ENCODE measurements at places on chromosomes 13 and 19.
A peak's percentile ranks its signal among the peaks of the same experiment; 100 is the strongest.

- DNase-seq: no peak
These were observed 412.7 kb downstream of the LMO7 start for GRCh38 chr13:76048675-76049375.

GRCh38 chr13:41271456-41272285 is 8.3 kb upstream of the MTRF1 start:
- no peak for DNase-seq

- DNase-seq: peak; percentile 37
These were observed 152.0 kb downstream of the NUFIP1 start for GRCh38 chr13:44837250-44837649.

DNA sequence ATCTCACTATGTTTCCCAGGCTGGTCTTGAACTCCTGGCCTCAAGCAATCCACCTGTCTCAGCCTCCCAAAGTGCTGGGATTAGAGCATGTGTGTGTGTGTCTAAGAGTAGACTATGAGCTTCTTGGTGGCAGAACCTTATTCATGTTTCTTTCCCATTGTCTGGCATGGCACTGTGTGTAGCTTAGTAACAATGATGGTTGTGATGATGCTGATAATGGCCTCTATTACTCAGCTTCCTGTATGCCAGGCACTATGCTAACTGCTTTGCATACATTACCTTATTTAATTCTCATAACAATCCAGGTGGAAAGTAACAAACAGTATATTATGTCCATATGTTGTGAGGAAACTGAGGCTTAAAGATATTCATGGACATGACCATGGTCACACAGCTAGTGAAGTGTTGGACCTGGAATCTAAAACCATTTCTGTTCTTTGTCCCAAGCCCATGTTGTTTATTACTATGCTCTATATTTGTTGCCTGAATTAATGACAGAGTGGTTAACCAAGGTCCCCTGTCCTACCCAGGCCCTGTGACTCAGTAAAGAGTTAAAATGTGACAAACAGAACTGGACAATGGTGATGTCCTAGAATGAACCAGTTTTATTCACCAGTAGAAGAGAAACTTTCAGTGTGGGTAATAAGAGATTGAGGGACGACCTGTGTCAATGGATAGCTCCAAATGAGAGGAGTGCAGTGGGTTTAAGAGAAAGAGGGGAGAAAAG is 109.6 kb downstream of the KLF5 start:
- DNase-seq: peak; percentile 38

GRCh38 chr19:15280915-15281683 is 48.9 kb upstream of the EPHX3 start:
- DNase-seq: peak; percentile 88

DNA sequence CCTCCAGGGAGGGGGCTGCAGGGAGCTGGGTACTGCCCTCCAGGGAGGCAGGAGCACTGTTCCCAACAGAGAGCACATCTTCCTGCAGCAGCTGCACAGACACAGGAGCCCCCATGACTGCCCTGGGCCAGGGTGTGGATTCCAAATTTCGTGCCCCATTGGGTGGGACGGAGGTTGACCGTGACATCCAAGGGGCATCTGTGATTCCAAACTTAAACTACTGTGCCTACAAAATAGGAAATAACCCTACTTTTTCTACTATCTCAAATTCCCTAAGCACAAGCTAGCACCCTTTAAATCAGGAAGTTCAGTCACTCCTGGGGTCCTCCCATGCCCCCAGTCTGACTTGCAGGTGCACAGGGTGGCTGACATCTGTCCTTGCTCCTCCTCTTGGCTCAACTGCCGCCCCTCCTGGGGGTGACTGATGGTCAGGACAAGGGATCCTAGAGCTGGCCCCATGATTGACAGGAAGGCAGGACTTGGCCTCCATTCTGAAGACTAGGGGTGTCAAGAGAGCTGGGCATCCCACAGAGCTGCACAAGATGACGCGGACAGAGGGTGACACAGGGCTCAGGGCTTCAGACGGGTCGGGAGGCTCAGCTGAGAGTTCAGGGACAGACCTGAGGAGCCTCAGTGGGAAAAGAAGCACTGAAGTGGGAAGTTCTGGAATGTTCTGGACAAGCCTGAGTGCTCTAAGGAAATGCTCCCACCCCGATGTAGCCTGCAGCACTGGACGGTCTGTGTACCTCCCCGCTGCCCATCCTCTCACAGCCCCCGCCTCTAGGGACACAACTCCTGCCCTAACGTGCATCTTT is 7.8 kb upstream of the CEACAM5 start:
- no peak for DNase-seq

DNA sequence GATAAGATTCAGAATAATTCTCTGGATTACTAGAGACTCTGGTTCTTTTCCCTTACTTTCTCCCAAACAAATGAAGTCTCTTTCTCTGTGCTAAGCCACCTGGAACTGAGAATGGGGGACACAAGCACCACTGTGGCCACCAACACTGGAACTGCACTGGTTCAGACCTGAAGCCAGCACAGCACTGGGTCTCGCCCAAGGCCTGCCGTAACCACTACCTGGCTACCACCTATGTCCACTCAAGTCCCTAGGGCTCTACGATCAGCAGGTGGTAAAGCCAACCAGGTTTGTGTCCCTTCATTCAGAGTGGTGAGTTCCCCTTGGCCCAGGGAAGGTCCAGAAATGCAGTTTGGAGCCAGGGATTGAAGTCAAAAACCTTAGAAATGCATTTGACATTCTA is 626.2 kb downstream of the DIAPH3 start:
- DNase-seq: no peak

Data from cardiac fibroblast (primary cell).